ENCODE measurements at places on chromosomes 3 and 15.

- DNase-seq: no peak
Observed at GRCh38 chr3:184440151-184440550, 60.3 kb downstream of the CHRD start.

GRCh38 chr3:119677641-119677934, 382 bp upstream of the COX17 start:
- no peak for DNase-seq

DNA sequence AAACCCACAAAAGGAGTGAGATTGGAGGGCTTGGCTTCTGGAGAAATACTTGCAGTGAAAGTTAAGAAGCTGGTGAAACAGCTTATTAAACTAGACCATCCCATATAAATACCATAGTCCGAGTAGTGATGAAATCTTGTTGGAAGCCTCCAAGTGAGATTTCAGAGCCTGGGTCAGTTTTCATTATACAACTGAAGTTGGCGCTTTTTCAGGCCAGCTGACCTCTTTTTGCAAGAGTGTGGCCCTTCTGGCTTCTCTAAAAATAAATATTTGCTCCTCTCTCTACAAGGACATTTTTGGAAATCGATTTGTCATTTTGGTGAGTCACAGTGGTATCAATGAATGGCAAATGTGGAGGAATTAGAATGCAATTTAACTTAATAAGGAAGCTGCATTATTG, 51.2 kb upstream of the THRB start:
- DNase-seq: no peak

DNA sequence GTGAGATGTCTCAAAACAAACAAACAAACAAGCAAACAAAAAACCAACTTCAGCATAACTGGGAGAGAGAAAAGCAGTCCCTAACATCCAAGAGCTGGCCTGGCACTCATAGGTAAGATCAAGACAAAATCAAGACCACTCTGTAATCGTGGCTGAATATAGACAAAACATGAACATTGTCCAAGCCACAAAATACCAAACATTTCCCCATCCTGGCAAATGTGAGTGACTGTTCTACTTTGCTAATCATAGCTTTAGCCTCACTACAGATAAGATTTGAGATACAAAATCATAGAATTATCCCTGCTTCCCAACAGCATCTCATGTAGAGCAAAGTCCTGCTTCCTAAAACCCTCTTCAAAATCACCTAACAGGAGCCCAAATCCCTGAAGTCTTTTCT, 116.7 kb upstream of the PRTG start:
- DNase-seq: no peak

- no peak for DNase-seq
Observed at GRCh38 chr15:61871926-61872522, 188.2 kb downstream of the VPS13C start.

DNA sequence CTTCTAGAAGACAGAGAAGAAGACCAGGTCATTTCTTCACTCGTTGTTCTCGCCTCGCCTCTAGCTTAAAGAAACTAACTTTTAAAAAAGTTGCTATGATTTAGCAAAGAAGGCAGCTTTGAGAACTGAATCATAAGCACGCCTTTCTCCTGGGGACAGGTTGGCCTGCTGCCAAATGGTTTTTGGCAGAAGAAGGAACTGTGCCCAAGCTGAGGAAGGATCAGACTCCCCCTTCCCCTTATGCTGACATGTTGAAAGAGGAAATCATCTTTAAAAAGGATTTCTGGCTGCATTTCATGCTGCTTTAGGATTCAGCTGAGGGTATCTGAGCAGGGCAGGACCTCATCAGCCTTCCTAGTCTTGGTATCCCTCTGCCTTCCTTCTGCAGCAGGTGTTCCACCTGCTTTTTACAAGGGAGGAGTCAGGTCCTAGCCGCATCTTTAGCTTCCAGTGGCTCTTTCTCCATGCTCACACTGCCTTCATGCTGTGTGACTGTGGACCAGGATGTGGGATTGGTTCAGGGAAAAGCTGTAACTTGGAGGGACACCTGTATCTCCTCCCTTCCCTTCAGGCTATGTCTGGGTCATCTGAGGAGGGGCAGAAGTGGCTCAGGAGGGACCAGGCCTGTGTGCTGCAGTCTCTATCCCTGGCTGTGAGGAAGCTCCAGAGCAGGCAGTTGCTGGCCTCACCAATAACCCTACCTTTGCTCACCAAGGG, 34.1 kb upstream of the HACD2 start:
- DNase-seq: no peak

DNA sequence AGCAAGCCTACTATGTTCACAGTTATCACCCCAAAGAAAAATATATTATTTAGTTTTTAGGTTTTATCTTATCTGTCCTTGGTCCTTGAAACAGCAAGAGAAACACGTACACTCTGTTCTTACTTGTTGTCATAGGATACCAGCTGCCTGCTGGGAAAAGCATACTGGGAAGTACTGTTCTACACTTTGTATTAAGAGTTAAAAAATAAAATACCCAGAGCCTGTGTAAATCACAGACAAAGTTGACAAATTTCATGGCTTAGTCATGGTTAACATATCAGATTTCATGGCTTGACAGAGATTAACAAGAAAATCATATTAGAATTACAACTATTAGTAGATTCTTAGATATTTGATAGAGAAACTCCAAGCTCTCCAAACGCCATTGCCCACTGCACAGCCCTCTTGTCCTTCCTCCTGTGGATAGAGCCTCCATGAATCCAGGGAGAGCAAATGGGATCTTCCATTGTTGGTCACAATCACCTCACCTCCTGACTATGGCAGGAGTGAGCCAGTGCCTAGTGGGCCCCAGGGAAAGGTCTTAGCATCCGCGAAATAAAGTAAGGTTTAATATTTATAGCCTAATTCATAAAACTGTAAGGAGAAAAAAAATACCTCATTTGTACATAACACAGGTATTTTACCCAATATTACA, 128.1 kb upstream of the WNT5A start:
- DNase-seq: no peak

GRCh38 chr15:28942571-28942970, 56.8 kb downstream of the APBA2 start:
- no peak for DNase-seq
